NCI-H2081 (cell line): ENCODE measurements at places on chromosomes 1 and 21.
A peak's percentile ranks its signal among the peaks of the same experiment; 100 is the strongest.

DNA sequence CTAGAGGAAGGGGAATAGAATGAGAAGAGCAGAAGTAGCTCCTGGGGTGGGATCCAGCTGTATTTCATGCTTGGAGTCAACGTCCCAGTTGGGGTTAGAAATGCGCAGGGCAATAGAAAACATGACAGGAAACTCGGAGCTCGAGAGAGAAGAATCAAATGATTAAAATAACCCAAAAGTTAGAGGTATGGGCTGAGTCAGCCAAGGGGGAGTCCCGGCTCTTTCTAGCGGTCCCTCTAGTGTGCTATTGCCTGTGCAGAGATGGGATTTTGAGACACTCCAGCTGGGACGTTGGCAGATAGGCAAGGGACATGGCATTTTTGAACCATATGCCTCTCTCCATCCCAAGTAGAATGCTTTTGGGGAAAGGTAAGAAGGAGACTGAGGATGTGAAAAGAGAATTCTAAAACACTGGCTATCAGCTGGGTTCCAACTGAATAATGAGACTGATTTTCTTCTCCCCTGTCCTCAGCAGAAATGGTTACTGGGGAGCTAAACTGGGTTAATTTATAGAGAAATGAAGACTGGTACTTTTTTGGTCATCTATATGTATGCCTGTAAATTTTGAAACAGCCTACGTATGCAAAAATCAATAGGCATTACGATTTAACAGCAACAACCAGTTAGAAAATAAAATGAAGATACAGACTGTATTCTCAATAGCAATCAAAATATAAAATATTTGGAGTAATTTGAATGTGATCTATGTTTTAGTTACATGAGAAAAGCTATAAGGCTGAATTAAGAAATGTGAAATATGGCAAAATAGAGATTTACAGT, 7.0 kb upstream of the VPS26C start:
- DNase-seq = no peak

GRCh38 chr1:159890390-159890789, 9.6 kb downstream of the CFAP45 start:
- DNase-seq = no peak

DNA sequence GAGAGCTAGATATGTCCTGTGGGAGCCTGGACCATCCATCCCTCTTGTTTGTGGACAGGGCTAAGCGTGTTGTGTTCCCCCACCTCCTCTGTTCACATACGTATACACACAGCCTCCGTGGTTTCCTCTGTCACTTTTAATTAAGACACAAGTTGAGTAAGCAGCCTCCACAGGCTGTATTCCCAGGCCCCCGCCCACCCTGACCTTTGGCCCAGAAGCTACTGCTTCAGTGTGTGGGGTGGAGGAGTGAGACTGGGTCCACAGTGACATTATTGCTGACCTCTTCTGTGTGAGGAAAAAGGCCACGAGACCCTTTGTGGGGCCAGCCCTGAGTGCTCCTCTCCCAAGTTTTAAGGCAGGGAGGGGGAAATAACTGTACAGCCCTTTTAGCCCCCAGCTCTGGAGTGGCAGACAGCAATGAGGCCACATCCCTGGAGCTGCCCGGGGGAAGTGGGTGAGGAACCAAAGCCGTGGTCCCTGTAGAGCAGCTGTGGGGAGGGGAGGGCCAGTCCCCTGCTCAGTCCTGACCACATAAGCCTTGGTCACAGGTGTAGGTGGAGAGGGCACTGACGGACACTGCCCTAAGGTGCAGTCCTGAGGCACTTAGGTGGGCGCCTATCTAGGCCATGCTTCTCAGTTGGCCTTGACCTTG, 4.4 kb downstream of the ELOVL1 start:
- no peak for DNase-seq

DNA sequence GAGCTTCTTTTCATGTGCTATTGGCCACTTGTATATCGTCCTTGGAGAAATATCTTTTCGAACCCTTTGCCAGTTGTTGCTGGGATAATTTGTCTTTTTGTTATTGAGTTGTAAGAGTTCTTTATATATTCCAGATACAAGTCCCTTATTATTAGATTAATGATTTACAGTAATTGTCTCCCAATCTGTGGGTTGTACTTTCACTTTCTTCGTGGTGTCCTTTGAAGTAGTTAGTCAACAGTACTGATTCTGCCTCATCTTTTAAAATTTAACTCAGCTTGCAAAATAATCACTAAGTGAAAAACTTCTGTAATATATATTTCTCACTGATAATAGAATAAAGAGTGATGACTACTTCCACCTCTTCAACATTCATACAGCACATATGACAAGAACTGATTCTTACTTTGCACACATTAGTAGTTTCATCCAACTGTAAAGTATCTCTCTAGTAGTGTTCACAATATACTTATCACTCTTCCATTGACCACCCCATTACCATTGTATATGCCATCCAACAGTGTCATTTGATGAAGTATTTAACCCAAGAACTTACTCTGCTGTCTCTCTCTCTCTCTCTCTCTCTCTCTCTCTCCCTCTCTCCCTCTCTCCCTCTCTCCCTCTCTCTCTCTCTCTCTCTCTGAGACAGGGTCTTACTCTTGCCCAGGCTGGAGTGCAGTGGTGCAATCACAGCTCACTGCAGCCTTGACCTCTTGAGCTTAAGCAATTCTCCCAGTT, 104.2 kb upstream of the DMRTA2 start:
- DNase-seq = no peak

DNA sequence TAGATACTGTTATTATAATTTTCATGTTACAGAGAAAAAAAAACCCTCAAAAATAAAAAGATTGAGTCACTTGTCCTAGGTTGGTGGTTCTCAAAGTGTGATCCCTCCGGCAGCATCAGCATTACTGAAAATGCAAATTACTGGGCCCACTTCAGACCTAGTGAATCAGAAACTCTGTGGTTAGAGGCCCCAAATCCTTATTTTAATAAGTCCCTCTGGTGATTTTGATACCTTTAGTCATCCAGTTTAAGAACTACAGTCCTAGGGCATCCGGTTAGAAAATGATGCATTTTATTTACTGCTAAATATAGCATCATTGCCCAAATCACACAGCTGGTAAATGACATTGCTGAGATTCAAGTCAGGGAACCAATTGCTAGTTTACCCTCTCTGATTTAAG, 203.7 kb upstream of the RUNX1 start:
- DNase-seq = no peak

DNA sequence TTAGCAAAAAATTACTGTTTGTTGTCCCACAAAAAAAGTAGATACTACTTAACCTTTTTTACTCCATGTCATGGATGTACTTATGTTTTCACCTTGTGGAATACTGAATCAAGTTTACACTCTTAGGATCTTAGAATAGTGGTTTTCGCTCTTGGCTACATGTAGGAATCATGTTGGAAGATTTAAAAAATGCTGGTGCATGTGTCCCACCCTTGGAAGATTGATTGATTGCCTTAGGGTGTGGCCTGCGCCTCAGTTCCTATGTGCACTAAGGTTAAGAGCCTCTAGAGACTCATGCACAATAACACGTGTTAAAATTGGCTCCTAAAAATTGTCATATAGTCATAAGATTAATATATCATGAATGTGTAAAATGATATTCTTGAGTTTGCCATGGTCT, 25.0 kb downstream of the HS2ST1 start:
- DNase-seq = no peak

DNA sequence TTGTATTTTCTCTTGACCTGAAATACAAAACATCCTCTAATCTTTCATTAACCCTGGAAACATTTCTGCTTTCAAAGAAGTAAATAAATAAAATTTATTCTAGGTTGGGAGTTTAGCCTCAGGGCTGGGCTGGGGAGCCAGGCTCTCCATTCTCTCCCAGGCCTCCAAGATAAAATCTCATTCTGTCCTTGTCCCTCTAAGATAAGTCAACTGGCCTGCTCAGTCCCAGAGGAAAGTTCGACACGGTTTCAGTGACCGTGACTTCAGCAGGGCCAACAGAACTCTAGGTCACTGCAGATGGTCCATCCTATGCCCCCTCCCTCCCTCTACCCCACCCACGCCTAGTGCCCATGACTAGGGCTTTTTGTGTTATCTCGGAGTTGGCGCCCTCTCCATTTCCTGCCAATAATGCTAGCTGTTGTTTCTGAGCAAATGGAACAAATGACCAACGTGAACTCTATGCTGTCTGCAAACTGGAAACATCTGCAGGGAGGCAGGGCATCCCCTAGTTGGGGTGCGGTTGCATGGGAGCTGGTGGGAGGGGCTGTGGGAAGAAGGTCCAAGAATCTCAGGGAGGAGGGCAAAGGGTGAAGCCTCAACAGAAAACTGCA, 10.1 kb upstream of the ADORA3 start:
- no peak for DNase-seq

- DNase-seq = no peak
Observed at GRCh38 chr21:43937051-43937832, 72.2 kb downstream of the AGPAT3 start.

- DNase-seq = peak; percentile 49
Observed at GRCh38 chr1:54968551-54968950, 11.9 kb upstream of the TMEM61 start.

- no peak for DNase-seq
Observed at GRCh38 chr1:184882957-184883815, 91.1 kb downstream of the NIBAN1 start.

GRCh38 chr1:198287916-198288315, 131.1 kb downstream of the NEK7 start:
- no peak for DNase-seq

GRCh38 chr1:8118031-8118451, 91.9 kb upstream of the ERRFI1 start:
- no peak for DNase-seq

DNA sequence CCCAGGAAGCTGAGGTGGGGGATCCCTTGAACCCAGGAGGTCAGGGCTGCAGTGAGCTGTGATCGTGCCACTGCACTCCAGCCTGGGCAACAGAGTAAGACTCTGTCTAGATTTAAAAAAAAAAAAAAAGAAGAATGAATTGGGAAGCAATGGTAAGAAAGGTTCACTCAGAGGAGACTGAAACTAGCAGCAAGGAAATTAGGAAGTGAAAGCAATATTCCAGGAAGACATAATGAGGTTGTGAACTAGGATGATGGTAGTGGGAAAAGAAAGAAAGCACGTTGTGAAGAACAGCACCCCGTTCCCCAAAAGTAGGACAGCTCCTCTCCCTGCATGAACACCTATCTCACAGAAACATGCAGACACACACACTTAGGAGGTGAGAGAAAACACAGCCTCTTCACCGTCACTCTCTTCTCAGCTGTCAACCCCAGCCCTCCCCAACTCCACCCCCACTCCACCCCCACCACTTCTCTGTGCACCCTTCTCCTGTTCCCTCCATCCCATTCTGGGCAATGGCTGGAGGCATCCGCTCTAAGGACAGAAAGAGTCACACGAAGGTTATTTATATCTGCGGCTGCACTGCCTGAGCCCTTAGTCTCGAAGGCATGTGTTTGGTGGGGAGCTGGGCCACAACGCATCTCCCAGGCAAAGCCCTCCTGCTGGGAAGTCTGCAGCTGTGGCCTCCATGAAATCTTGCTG, 101.8 kb upstream of the LPGAT1 start:
- no peak for DNase-seq

- DNase-seq = no peak
Observed at GRCh38 chr1:109883248-109883955, 27.2 kb upstream of the CSF1 start.

DNA sequence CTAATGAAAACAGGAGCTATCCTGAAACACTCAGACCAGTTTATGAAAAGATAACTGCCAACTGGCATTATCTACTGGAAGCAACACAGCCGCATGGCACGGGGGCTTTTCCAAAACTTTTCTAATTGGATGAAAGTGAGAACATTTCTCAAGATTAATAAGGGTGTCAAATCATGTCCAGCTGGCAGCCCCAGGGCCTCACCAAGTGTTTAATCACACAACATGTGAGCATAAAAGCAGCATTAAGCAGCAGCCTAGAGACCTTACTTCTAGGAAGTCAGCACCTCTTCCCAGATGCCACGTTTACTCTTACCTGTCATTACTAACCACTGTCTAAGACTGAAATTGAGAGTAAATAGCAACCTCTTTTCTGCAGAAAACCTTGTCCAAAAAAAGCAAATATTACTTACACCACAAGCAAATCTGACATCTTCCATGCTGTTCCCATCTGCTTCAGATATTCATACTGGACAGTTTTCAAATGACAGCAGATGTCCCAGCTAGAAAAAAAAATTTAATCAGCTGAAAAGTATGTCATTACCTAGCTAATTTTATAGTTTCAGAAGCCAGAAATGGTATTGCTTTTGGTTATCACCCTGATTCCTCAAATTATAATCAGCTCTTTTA, 341.5 kb upstream of the ZP4 start:
- peak; percentile 21 for DNase-seq

DNA sequence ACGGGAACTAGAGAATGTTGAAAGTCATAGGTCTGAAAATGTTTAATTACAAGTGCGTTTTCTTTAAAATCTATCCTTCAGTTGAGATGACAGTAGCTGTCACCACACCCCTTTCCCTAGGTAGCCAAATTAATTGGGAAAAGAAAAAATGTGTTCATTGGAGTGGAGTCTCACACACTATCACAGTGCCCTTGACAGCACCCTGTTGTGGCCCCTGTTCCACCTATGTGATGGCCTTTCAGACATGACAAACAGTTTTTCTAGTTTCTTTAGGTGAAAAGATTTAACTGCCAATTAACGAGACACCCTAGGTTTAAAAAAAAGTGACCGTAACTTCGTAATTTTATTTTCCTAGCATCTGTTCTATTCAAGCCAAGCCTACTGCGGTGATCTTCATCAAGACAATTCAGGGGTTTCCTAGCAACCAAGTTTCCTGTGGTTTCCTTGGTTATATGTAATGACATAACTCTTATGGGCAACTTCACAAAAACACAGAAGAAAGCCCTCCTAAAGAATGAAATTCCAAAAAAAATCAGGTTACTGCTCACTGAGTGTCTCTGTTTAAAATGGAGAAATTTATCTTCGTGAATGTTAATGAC, 298.3 kb downstream of the PDE4B start:
- DNase-seq = no peak

- peak; percentile 17 for DNase-seq
Observed at GRCh38 chr1:9238550-9238949, 4.0 kb downstream of the H6PD start.

GRCh38 chr1:25028907-25029599, 99.0 kb upstream of the RUNX3 start:
- no peak for DNase-seq

GRCh38 chr21:43731891-43732711, 13.2 kb downstream of the PDXK start:
- DNase-seq = no peak

- peak; percentile 15 for DNase-seq
Observed at GRCh38 chr1:100034470-100034869, 64.7 kb downstream of the SLC35A3 start.

DNA sequence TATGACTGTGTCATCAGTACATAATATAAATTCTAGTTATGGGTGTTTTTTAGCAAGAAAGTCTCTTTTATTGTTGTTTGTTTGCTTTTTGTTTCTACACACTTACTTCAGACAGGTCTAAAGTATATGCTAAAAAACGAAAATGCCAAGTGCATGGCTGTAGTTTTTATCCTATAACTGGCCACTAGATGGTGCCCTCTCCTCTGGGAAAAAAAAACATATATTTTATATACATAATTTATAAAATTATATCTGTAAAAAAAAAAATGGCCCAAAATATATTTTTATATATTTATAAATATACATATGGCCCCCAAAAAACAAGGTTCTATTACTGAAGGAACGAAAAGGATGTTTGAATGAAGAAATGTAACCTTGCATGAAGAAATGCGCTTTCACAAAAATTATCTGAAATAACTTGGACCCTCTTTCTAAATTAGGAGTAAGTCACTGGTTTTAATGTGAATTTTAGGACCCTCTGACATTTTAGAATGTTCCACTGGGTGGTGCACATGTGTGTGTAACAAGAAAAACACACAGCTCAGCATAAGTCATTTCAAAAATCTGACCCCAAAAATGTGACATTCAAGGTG, 93.5 kb downstream of the TTLL7 start:
- peak; percentile 30 for DNase-seq
